Heart left ventricle (tissue), 16 donors: ENCODE measurements at places on chromosomes 16 and 17. TPM values are rescaled to one million over a fixed set of nuclear protein-coding genes. Genes with fewer than 3 reads are reported as not detected.

GRCh38 chr17:28043296-28043695 lies 819 bp downstream of the NLK start:
- no peak for DNase-seq

Gene AARS1
- total RNA-seq: 53.1 TPM

- DNase-seq: peak; percentile 77
Observed at GRCh38 chr17:76196675-76197074, 43.6 kb downstream of the RNF157 start.

Gene MPV17L
- total RNA-seq: 6.2 TPM

DNA sequence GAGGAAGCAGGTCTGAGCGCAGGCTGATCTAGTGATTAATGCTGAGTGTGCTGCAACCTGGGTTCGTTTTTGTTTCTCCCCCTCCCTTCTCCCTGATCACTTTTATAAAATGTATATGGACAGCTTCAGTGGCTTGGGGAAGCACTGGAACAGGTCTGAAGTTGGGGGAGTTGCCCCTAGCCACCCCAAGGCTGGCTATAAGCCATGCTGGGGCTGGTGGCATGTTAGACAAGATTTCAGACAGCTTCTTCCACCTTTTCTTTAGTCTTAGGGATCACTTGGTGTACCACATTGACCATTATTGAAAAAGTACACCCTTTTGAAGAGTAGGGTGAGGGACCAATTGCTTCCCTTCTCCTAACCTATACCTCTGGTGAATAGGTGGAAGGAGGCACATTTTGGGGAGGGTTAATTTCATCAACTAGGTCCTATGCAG lies 3.8 kb upstream of the VAC14 start:
- DNase-seq: no peak
